Tracheal epithelial cell (primary cell): ENCODE measurements at places on chromosomes 11 and 22. TPM values are rescaled to one million over a fixed set of nuclear protein-coding genes. Genes with fewer than 3 reads are reported as not detected.

Gene THAP7
- total RNA-seq: 19.8 and 24.5 TPM in 2 replicates

Gene KLHDC7B
- 0.24 and 0.43 TPM in 2 replicates for total RNA-seq

Gene MADD
- 8.2 and 9.4 TPM in 2 replicates for total RNA-seq

Gene TENM4
- total RNA-seq: 14.5 and 27.2 TPM in 2 replicates

Gene BBOX1
- total RNA-seq: 0.64 and 2.7 TPM in 2 replicates

Gene MPZL2
- total RNA-seq: 72.3 and 106 TPM in 2 replicates

Gene GAL3ST1
- 0.48 TPM in 1 of 2 replicates, not detected in the other for total RNA-seq

Gene MS4A10
- not detected in 2 replicates for total RNA-seq

Gene TMEM191B
- 1.1 and 3.4 TPM in 2 replicates for total RNA-seq

Gene BDNF
- 1.4 and 2.1 TPM in 2 replicates for total RNA-seq

Gene LRRC74B
- total RNA-seq: not detected in 2 replicates

Gene ASCL2
- total RNA-seq: 1.4 and 1.7 TPM in 2 replicates

Gene TALDO1
- total RNA-seq: 259 and 288 TPM in 2 replicates
